ENCODE measurements at places on chromosomes 16 and 17. TPM values are rescaled to one million over a fixed set of nuclear protein-coding genes. Genes with fewer than 3 reads are reported as not detected.

- peaks cover 4% of the 10 kb centered on the region for H3K4me1 ChIP-seq
- no peak overlapping the region for H3K27ac ChIP-seq
- DNase-seq: no peak
These were observed 25.7 kb downstream of the MRM1 start for GRCh38 chr17:36627101-36627500.

DNA sequence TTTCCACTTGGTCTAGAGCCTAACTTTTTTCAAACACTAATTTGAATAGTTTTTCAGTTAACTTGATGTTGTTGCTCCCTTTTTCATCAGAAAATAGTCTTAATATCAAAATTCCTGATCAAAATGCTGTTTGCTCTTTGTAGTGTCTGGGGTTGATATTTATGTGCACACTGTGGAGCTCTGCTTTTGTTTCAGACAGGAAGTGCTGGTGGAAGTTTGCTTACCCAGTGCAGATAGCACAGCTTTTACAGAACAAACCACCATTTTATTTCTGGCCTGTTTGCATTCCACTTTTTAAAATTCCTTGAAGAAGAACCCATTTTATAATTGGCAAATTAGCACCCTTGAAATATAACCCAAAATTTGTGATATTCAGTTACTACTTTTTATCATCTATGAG, 125.4 kb downstream of the MRTFB start:
- H3K27ac ChIP-seq: peak overlapping the region; percentile 9
- DNase-seq: no peak
- peaks cover 4% of the 10 kb centered on the region for H3K36me3 ChIP-seq

GRCh38 chr16:66574081-66574480, 5.2 kb upstream of the CMTM2 start:
- no peak overlapping the region for H3K27ac ChIP-seq
- DNase-seq: no peak
- no peaks in the 10 kb centered on the region for H3K36me3 ChIP-seq
- no peak overlapping the region for H3K4me3 ChIP-seq

Gene TBC1D3E
- polyA plus RNA-seq: not detected

Gene UMOD
- not detected for polyA plus RNA-seq

Gene XPO6
- 58.1 TPM for polyA plus RNA-seq

Measured in naive B cell (primary cell).